ENCODE measurements at places on chromosomes 4 and X.

- no peak for DNase-seq
These were observed 99.2 kb upstream of the RAB40AL start for GRCh38 chrX:102837847-102838246.

- no peak for DNase-seq
These were observed 123.2 kb upstream of the LNX1 start for GRCh38 chr4:53714236-53715140.

- no peak for DNase-seq
These were observed 117.5 kb downstream of the PCDH18 start for GRCh38 chr4:137414802-137415201.

DNA sequence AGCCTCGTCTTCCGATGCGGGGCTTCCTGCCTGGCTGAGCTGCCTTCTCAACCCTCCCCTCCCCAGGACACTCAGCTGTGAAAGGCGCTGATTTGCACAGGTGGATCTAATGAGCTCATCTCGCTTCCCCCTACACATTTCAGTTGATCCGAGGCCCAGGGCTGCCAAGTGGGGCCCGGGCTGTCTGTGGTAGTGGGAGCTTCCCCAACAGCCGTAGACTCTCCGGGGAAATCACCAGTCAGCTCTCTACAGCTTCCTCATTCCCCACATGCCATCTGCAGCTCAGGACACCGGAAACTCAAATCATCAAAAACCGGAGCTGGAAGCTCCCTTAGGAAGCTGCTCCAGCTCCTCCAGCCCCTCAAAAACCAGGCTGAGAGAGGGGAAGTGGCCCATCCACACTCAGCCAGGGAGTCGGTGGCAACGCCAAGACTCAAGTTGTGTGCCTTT lies 56.2 kb downstream of the SMIM20 start:
- no peak for DNase-seq

DNA sequence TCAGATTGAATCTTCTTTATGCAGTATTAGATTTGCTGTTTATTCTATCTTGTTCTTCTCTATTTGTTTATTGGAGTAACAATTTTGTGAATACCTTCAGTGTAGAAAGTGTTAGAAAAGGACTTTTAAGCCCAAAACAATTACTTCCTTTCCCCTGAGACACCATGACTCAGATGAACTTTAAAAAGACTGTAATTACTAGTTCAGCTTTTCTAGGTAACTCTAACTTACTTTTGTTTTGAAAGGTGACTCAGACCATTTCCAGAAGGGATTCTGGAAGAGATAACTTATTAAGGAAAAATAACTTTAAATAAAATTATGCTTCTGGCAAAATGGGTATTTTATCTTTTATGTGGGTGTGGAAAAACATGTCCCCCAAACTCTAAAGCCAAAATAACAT lies 561.5 kb upstream of the PCDH10 start:
- DNase-seq, result no peak

DNA sequence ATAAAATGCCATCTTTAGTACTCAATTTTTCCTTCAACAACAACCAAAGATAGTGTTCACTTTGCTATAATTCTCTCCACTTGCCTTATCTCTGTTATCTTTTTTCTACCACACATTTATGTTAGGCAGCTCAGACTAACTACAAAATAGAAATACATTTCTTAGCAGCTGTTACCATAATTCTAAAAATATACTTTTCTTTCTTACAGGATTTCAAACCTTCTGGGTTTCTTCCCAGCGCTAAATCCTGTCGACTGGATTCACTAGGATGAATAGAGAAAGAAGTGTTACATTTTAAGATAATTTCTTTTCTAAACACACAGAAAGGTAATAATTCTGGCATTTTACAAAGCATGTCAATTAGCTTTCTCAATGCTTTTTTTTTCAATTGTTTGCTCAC lies 105.5 kb upstream of the GK2 start:
- DNase-seq, result no peak

DNA sequence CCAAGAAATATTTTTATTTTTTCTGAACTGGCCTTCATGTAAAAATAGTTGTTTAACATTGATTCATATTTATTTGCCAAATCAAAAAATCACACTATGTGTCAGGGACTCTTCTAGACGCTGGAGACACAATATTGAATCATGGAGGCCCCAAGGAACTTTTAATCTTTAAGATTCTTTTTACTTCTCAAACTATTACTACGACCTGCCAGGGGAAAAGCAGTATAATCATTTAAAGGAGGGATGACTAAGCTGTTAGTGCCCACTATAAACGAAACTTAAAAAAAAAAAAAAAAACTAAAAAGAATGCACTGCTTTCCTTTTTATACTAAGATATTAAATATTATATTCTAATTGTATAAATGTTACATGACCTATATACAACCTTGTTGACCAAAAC lies 84.7 kb downstream of the PPA2 start:
- DNase-seq, result no peak

DNA sequence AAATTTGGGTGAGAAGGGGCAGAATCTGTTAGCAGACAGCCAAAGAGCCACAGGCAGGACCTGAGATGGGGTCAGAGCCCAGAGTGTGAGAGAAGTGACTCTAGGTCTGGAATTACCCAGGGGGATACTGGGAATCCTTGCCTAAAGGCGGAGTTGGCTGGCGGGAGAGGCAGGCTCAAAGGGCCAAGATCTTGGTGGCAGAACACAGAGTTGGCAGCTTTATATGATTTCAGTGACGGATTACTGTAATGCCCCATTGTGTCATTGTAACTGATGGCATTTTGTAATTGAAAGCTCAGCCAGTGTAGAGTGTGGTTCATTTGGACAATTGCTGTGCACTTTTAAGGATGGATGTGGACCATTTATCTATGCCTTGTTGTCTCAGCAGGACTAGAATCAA lies 77.3 kb downstream of the SMIM20 start:
- no peak for DNase-seq

DNA sequence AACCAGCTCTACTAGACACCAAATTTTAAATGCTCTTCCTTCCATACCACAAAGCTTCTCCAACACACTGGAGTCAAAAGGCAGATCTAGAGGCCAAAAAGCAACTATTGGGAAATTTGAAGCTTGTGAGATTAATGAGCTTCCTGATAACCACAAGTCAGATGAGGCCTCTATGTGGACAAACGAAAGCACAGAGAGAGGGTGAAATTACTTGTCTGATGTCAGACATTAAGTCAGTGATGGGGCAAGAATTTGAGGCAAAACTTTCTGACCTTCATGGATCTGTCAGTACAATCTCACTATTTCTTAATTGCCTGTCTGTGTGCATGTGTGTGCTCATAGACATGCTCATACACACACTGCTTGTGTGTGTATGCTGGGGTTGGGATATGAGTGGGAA lies 103.6 kb downstream of the GUCY2F start:
- no peak for DNase-seq

GRCh38 chrX:22968494-22968893 lies 31.3 kb upstream of the DDX53 start:
- DNase-seq, result no peak

DNA sequence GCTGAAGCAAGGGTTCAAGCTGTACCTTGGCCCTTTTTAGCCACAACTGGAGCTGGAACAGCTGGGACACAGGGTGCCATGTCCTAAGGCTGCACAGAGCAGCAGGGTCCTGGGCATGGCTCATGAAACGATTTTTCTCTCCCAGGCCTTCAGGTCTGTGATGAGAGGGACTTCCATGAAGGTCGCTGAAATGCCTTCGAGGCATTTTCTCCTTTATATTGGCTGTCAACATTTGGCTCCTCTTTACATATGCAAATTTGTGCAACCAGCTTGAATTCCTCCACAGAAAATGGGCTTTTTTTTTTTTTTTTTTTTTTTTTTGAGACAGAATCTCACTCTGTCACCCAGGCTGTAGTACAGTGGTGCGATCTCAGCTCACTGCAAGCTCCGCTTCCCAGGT lies 430.8 kb downstream of the PCDH11X start:
- no peak for DNase-seq

GRCh38 chr4:138399081-138399480 lies 156.9 kb upstream of the SLC7A11 start:
- no peak for DNase-seq

- no peak for DNase-seq
These were observed 611.2 kb downstream of the PPP4R3C start for GRCh38 chrX:26851981-26852380.

- no peak for DNase-seq
These were observed 98.5 kb upstream of the FAM9C start for GRCh38 chrX:13142891-13143290.

Data from NCI-H1694 (cell line).